ENCODE measurements at places on chromosomes 11 and 22.

GRCh38 chr11:17506942-17507341, 30.3 kb upstream of the ABCC8 start:
- DNase-seq: no peak

DNA sequence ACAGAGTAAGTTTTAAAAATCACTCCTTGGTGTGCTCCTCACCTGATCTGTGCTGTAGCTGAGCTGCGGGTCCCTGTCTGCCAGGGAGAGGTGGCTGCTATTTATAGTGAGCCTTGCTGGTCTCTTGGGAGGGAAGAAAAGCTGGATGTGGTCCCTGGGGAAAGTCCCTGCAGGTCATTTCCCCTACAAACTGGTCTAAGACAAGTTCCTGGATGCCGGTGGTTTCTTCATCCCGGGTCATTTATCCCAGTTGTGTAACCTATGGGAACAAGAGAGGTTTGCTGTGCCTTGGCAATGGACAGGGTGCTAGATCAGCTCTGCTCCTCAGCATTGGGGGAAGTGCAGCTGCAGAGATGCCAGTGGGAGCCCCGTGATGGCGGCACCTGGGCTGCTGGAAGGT, at the start of gene SAA2:
Gene SAA2, minus strand, starts transcription at position 108 of the 400 bp plus-strand sequence. CDS start 657 bp downstream, outside the sequence.
- DNase-seq: no peak

- peak; percentile 21 for DNase-seq
These were observed 179.0 kb downstream of the GRM5 start for GRCh38 chr11:88886796-88887195.

DNA sequence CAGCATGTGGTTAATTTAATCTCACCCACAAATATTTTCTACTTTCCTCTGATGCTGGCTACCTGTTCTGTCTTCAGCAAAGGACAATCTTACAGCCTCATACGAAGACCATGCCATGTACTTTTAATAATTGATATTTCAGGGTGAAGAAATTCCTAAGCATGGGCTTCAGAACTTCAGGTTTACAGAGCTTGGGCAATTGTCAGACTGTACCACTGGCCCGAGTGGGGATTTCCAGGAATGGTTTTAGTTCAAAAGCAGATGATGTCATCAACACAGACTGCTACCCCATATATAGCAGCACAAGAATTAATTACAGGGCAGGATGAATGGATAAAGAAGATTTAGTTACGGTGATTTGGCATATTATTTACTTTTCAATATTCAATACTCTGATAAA, 171.8 kb downstream of the ETS1 start:
- DNase-seq: no peak

- DNase-seq: peak; percentile 3
These were observed 111.8 kb upstream of the TMEM45B start for GRCh38 chr11:129703846-129704245.
